Stimulated activated CD4-positive, alpha-beta T cell treated with anti-CD3 and anti-CD28 coated beads, Interleukin-1b, Interleukin-23, amount 100 ng/mL, for 48 hours (primary cell): ENCODE measurements at places on chromosomes 12 and 14.

- no peak for DNase-seq
These were observed 8.3 kb downstream of the ADCK1 start for GRCh38 chr14:77808250-77808649.

DNA sequence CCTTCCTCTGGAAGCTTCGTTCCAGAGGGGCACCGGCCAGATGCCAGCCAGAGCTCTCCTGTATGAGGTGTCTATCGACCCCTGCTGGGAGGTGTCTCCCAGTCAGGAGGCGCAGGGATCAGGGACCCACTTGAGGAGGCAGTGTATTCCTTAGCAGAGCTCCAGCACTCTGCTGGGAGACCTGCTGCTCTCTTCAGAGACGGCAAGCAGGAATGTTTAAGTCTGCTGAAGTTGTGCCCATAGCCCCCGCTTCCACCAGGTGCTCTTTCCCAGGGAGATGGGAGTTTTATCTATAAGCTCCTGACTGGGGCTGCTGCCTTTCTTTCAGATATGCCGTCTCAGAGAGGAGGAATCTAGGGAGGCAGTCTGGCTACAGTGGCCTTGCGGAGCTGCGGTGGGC, 22.2 kb upstream of the NAV3 start:
- no peak for DNase-seq

DNA sequence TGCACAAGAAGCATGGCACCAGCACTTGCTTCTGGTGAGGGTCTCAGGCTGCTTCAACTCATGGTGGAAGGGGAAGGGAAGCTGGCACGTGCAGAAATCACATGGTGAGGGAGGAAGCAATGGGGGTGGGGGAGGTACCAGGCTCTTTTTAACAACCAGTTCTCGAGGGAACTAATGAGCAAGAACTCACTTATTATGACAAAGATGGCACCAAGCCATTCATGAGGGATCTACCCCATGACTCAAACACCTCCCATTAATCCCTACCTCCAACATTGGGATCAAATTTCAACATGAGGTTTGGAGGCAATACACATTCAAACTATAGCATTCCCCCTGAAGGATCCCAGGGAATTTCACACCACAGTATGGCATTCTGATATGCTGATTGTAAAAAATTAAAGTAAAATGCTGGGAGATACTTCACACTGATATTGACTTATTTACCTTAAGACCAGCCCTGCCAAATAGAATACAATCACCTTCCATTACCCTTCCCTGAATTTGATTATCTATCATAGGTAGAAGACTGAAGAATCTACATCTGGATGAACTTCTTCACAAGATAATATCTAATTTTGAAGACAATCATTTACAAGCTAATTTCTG, 201.7 kb upstream of the PLXNC1 start:
- no peak for DNase-seq

DNA sequence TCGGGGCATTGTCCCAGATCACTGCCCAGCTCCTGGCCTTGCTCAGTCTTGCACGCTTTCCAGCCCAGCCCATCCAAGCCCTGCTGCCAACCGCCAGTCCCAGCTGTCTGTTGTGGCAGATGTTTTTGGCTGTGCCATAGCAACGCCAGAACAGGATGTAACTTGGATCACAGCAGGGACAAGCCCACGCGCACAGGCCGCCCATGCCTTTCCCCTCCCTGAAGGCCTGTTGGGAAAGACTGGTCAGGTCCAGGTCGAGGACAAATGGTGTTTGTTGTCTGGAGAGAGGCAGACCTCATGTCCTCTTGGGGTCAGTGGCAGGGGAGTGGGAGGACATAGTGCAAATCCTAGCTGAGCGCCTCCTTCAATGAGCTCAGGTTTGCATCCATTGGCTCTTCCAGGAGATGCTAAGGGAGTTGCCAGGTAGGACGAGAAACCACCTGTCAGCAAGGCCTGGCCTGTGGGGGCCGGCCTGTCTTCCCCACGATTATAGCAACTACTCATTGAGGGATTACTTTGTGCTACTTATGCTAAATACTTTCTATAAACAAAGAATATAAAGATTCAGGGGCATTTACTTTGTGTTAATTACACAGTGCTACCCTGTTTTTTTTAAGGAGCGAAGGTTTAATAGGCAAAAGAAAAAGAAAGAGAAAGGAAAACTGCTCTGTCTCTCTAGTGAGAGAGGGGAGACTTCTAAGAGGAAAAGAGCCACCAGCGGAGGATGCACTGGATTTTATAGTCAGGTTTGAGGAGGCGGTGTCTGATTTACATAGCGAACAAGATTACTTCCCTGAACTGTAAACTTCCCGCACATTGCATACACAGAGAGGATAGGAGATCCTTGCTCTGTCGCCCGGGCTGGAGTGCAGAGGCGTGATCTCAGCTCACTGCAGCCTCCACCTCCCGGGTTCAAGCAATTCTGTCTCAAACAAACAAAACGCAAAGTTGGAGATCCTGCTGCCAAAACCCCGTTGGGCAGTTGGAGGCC, 42.8 kb upstream of the CORO1C start:
- no peak for DNase-seq

DNA sequence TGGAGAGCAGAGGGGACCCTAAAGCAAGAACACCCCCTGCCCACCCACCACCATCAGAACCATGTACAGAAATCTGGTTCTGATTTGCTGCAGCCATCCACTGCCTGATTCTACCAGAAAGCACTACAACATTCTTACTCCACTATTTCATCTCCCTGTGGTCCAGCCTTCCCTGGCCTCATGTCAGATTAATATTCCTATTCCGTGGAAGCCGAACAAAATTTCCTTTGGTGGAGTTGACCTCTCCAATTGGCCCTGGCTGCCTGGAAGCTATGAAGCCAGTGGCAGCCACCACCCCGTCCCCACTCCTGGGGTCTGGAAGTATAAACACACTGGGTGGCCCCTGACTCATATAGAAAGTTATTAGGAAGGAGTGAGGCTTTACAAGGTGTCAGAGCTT, 60.2 kb downstream of the ANO2 start:
- DNase-seq = no peak

- DNase-seq = no peak
These were observed 101.9 kb downstream of the GAS2L3 start for GRCh38 chr12:100675432-100675831.

DNA sequence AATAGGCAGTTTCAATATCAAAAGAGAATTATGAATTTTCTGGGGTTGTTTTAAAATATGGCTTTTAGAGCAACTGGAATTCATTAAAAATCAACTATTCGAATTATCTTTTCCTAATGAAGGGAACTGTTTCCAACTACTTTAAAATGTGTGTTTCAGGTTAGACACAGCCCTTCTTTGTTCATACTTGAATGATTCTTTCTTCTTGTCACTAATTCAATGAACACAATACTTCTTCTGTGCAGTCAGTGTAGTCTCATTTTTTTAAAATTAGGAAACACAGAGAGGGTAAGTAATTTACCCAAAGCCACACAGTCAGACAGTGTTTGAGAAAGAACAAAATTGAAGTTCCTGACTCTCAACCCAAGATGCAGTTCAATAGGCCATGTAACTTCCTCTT, 414.0 kb downstream of the CCDC91 start:
- no peak for DNase-seq

- no peak for DNase-seq
These were observed 337.4 kb upstream of the FKBP4 start for GRCh38 chr12:2457215-2457932.

DNA sequence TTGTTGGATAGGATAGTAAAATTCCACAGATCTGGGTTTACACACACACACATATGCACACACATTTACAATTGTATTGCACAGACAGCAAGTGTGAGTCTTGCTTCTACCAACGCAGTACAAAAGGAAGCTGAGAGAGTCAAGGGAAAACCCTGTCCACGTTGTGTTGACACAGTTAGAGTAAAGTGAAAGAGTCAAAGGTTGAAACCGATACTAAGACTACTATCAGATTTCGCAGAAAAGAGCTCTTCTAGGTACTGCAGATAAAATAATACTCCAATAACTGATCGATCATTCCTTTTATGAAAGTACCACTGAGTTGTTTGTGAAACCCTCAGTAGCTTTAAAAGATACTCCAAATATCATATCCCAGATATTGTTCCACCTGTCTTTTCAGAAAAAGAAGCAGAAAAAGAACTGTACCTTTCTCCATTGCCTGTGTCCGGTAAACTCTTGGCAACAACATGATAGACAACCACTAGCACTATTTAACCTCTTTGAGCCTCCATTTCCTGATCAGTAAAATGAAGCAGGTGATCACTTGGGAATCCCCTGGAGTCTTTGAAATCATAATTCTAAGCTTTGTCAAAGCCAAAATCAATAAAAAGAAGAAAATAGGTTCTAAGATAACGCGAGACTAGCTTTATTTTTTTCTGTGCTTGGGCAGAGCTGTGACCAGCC, 224.6 kb upstream of the FOXN3 start:
- DNase-seq = no peak

DNA sequence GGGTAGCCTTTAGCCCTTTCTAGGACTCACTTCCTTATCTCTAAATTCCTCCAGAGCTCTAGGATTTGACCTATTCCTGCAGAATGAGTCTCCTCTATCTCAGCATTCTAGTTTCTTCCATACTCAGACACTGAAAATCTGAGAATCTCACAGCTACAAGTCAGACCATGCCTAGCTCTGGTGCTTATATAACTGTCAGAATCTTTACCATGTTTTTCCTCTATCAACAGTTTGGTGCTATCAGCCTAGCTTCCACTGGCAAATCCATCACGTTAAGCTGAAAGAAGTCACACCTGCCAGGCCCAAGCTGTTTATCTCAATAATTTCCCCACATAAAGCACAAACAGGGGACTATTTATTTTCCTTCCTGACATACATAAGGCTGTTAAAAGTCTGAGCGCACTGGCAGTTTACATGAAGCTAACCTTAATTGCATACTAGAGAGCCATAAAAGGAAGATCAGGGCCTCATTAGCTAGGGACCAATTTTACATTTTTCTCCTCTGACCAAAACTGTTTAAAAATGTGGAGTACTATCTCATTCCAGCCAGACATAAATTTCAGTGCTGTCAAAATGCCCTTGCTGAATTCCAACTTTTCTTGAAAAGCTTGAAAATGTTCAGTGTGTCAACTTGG, 270.5 kb downstream of the C12orf75 start:
- no peak for DNase-seq

- DNase-seq = peak; percentile 39
These were observed 72.9 kb upstream of the LTA4H start for GRCh38 chr12:96108321-96108720.

- no peak for DNase-seq
These were observed 9.5 kb downstream of the PAX9 start for GRCh38 chr14:36671149-36671548.

DNA sequence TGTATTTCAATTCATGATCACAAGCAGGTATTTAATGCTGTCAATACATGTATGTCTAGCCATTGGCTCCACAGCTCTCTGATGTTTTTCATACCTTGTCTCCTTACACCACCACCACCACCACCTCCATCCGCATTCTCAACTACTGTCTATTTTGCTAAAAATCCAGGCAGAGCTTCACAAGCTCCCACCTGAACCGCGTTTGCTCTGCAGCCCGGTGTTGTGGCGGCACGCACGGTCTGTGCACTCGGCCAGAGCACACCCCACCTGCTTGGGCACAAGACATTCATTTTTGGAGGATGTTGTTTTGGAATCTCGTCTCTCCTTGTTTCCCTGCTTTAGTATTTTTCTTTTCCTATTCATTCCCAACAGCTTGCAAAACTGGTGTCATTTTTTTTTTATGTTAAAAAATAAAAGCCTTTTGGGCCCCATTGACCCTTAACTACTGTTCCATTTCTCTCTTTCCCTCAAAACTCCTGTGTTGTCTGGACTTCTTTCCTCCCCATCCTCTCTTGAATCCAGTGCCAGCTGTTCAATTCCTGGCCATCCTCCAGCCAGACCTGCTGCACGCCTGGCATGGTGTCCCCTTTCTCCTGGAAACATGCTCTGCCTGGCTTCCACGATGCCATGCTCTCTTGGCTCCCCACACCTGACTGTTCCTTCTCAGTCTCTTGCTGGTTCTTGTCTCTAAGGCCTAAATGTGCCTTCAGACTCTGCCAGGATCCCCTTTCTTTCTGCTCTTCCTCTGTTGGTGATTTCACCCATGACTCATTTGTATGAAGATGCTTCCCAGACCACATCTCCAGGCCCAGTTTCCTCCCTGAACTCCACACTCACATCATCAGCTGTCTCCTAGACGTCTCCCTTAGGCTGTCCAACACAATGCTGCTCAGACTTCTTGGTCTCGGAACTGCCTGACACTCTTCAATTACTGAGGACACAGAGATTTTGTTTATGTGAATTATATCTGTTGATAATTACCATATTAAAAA, 37.9 kb downstream of the PIWIL1 start:
- DNase-seq = no peak

DNA sequence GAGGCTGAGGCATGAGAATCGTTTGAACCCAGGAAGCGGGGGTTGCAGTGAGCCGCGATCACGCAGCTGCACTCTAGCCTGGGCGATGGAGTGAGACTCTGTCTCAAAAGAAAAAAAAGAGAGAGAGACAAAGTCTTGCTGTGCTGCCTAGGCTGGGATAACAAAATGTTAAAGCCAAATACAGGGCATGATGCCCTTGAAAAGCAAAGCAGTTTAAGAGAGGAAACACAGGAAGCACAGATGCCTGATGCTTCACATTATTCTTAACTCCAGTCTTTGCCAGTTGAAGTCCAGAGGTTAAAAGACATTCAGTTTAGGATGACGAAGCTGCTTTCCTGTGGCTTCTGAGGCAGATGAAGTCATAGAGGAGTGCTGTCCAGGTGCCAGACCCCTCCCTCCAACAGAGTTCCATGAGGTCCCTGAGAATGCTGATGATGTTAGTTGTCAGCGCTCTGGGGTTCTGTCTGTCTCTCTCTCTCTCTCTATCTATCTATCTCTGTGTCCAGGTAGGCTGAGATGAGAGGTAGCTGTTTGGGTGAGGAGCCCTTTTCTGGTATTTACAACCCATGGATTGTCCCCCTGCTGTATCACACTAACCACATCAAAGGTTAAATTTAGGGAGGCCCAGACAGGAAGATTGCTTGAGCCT, 4.9 kb upstream of the MRPL52 start:
- DNase-seq = no peak

- DNase-seq = no peak
These were observed 62.2 kb downstream of the PPP1R36 start for GRCh38 chr14:64612021-64612380.

- no peak for DNase-seq
These were observed 111.3 kb downstream of the TSHR start for GRCh38 chr14:81066672-81067071.

DNA sequence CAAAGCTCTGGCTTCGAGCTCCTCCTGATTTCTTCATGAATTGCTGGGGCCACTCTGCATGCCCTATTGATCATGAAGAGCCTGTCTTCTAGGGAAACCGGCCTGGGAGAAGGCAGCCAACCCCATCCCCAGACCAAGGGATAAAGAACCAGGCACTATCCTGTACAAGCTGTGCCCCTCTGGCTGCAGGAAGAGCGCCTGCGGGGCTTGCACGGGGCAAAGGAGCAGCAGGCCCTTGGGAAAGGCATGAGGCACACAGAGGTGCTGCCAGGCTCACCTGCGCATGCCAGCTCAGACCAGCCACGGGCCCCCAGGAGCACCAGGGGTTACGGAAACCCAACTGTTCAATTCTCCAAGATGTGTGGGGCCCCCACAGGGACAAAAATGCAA, 2.1 kb downstream of the ITPK1 start:
- DNase-seq = no peak
